ENCODE measurements at places on chromosomes 1 and 21.
A peak's percentile ranks its signal among the peaks of the same experiment; 100 is the strongest.

DNA sequence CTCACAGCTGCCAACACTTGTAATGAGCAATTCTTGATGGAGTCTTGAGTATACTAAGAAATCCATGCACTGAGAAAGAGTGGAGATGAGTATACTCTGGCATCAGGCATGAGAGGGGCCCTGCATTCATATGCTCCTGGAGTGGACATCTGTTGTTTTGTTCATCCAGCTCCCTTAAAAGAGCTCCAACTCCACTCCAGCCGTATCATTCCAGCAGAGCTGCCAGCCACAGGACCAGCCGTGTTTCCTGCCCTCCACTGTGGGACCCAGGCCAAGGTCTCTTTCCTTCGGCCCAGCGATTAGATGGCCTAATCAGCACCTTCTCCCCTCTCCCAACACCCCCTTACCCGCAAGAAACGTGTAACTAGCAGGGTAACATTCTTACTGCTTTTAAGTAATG is 144.5 kb downstream of the OMA1 start:
- no peak for DNase-seq

GRCh38 chr1:147579532-147579931 is 38.2 kb downstream of the BCL9 start:
- no peak for DNase-seq

DNA sequence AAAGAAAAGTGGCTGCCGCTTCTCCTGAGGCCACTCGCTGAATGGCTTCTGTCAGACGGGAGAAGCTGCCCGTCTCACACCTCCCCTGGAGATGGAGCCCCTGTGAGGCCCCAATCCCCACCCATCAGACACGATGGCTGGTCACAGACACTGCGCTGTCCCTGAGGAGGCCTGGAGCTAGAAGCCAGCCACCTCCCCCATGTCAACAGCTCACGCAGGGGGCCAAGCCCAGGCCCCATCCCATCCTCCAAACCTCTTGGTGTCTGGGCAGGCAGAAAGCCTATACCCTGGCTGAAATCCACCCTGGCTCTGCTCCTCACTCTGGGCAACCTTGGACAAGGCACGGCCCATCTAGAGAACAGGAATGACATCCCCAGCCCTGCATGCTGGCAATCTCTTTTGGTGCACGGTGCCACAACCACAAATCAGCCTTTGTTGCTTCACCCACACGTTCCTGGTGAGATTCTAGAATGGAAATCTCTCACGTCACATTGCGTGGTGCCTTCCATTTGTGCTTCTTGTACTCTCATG is 273.9 kb upstream of the VAMP3 start:
- DNase-seq, result no peak

GRCh38 chr1:24705260-24706073 is 39.8 kb upstream of the CLIC4 start:
- DNase-seq, result no peak

GRCh38 chr21:45177039-45177438 is 102.7 kb downstream of the ADARB1 start:
- DNase-seq, result no peak

GRCh38 chr1:1171546-1172340 is 1.9 kb upstream of the TTLL10 start:
- no peak for DNase-seq

DNA sequence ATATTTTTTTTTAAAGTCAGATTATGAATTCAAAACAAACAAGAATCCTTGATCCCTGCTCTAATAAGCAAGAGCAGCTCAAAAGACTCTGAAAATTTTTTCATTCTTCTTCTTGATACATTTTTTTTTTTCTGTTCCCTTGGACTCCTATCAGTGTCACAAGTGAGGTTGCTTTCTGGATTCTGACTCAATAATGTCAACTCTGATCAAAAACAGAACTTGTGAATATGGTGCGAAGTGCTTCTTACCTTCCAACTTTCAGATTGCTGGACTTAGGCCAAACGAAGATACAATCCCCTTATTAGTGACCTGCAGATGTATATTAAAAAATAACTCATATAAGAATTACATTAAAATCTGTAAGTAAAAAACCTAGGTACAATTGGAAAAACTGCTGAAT is 136.1 kb downstream of the GPATCH2 start:
- DNase-seq, result no peak

GRCh38 chr1:212635141-212635631 is 26.6 kb downstream of the ATF3 start:
- DNase-seq, result no peak

- no peak for DNase-seq
Observed at GRCh38 chr1:4693891-4694290, 39.5 kb downstream of the AJAP1 start.

- DNase-seq, result no peak
Observed at GRCh38 chr1:171217658-171218443, 30.4 kb upstream of the FMO1 start.

DNA sequence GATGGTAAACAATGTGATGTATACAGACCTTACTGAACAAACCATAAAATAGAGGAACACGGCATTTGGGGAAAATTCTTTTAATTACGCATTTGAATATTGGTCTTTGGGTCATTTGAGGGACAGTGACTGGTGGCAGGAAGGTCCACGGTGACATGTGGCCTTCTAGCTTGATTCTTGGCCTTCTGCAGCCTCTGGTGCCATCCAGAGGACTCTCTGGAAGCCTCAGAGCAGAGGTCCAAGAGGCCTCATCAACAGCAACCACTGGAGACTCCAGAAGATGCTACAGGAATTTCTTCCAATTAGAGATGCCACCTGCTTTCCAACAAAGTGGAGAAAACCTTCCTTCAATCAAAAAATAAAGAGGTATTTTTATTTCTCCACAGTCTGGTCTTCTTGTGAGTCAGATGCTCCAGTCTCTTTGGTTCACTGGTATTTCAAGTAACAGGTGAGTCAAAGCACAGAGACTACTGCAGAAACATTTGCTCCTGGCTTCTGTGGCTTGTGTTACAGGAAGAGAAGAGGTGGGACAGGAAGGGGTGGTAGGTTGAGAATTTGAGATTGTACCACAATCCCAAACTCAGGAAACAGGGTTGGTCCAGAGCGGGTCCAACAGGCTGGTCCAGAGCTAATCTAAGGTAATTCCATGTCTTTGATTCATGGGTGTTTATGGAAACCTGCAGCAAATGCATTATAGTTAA is 2.7 kb upstream of the F5 start:
- DNase-seq, result no peak

DNA sequence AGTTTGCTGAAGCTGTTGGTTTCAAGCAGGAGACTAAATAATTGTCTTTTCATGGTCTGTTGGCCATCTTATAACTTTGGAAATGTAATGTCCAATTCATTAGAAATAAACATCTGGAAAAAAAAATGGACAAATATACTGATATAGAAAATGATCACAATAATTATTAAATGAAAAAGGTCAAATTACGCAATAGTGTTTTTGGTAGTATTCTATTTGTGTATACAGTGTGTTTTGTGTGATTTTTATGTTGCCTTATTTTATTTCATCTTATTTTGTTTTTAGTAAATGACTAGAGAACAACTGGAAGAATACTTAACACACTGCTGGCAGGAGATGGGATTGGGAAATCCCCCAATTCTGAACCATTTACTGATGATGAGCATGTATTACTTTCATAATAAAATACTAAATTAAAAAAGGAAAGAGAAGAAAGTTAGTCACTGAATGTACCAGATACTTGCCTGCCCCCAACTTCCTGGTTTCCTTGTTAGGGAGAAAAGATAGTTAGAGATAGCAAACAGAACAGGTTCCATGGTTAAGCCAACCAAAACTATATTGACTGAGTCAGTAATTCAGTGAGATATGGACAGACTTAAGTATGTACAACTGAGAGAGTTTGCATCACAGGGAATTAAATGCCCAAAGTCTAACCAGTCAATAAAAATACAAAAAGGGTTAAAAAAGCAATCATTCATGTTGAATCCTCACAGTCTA is 24.0 kb upstream of the SAMD13 start:
- DNase-seq, result no peak

DNA sequence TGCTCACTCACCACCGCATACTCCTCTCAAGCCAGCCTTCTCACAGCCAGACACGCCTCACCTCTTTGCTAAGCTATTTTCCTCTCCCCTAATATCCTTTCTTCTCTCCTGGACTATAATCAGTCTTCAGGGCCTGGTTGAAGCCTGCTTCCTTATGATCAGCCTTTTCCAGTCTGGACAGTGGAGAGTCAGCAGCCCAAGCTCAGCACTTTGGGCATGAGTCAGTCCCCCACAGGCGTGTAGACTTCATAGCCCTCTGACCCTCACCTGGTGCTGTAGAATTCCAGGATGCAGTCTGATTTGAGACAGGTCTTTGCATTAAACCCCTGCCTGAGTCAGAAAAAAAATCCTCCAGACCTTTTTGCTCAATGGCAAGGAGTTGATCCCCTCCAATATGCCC is 2.5 kb downstream of the HPCAL4 start:
- DNase-seq, result no peak

- no peak for DNase-seq
Observed at GRCh38 chr1:89567797-89568196, 43.2 kb downstream of the LRRC8B start.

GRCh38 chr1:70288166-70288565 is 66.4 kb downstream of the ANKRD13C start:
- DNase-seq, result no peak

GRCh38 chr1:114319418-114319817 is 165.7 kb upstream of the SYT6 start:
- DNase-seq, result no peak

DNA sequence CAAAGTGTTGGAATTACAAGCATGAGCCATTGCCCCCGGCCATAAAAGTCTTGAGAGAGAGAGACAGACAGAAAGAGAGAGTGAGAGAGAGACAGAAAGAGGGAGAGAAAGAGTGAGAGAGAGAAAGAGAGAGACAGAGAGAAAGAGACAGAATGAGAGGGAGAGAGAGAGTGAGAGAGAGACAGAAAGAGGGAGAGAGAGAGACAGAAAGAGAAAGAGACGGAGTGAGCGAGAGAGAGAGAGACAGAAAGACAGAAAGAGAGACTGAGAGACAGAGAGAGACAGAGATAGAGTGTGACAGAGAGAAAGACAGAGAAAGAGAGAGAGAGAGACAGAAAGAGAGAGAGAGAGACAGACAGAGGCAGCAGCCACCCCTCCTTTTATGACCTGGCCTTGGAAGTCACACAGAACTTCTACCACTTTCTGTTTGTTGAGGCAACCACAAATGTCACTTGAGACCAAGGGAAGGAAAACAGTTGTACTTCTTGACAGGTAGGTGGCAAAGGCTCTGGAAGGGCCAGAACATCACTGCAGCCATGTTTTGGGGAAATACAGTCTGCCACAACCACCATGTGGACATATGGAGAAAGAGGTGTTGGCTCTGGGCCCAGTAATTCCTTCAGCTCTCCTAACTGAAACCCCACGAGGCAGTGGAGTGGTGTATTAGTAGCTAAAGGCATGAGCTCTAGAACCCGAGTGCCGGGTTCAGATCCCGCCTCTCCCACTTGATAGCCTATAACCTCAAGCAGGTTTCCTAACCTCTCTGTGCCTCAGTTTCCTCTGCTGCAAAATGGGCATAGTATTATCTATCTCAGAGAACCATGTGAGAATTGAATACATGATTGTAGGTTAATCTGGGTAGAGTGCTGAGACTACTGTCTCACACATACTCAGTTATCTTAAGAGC is 50.6 kb downstream of the TNFRSF8 start:
- no peak for DNase-seq

- DNase-seq, result peak; percentile 2
Observed at GRCh38 chr1:231724876-231725647, 98.5 kb downstream of the DISC1 start.

DNA sequence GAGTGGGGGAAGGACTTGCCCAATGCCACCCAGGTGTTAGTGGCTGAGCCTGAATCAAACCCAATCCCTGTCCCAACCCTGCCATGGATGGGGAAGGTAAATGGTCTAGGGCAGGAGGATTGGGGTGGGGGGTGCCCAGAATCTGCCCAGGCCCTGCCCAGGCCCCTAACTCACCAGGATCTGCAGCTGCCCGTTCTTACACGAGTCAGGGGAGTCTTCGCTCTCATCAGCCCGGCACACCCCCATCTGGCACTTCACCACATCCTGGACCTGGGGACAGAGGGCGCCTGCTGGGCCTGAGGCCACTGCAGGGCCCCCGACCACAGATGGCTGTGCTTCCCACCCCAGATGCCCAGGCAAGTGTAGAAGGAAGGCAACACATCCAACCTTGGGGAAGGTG is 28.5 kb upstream of the COL16A1 start:
- no peak for DNase-seq

- DNase-seq, result no peak
Observed at GRCh38 chr1:227937031-227937837, 10.5 kb downstream of the WNT9A start.

DNA sequence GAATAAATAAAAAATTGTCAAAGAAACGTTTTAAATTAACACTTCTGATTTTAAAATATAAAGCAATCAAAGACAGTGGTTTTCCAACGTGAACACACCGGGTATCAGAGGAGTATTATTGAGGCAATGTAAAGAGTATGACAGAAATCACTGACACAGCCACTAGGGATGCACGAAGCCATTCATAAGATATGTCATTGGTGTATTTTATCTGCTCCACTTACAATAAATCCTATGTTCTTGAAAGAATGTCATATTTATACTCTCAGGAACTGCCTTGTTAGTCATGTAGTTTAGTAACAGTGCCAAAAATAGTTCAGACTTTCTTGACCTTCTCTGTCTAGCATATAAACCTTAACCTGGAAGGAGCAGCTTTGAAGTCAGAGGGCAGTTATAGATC is 835.0 kb upstream of the NCAM2 start:
- DNase-seq, result no peak

DNA sequence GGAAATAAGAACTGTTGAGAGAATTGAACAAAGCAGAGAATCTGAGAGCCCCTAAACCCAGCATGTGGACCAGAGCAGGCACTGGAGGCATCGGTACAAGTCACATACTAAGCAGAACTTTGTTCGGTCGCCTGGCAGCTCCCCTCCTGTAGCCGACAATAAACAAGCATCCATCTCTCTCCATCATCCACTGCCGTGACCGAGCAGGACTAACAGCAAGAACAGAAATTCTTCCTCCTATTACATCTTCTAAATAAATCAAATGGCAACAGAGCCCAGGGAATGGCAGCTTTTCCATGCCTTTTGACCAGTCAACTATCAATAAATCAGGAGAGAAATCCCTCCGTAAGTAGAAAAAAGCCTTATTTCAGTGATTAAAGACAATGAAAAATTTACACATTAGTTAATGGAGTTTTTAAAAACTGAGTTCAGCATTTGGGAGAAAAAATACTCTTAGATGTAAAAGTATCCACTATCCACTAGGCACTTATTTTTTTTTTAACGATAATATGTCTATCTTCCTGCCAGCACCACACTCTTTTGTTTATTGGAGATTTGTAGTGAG is 36.5 kb downstream of the PTPN14 start:
- no peak for DNase-seq

DNA sequence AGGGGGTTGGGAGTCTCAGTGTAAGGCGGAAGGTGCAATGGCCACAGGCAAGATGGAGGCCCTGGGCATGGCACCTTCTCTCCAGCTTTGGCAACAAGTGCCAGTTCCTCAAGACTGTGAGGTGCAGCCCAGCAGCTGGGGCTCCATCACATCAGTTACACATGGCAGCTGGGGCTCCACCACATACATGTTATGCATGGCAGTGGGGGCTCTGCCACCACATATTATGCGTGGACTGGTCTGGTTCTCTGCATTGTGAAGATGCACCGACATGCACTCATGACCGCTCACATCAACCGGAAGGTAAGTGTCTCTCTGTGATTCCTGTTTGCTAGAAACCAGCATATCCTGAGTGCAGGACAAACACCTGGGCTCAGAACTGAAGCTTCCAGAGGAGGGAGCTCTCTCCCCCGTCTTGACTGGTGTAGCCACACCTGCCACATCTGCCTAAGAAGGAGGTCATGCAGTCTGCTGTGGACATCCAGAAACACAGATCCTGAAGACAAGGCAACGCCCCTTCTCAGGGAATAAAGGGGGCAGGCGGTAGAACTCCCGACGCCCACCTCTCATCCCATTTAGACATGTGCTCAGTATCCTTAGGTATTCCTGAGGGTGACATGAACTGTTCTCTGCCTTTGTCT is 104.1 kb upstream of the TMPRSS2 start:
- DNase-seq, result no peak
